ENCODE measurements at places on chromosomes 16 and 17.

GRCh38 chr16:81293909-81294802 lies 20.6 kb upstream of the GAN start:
- no peak for DNase-seq

DNA sequence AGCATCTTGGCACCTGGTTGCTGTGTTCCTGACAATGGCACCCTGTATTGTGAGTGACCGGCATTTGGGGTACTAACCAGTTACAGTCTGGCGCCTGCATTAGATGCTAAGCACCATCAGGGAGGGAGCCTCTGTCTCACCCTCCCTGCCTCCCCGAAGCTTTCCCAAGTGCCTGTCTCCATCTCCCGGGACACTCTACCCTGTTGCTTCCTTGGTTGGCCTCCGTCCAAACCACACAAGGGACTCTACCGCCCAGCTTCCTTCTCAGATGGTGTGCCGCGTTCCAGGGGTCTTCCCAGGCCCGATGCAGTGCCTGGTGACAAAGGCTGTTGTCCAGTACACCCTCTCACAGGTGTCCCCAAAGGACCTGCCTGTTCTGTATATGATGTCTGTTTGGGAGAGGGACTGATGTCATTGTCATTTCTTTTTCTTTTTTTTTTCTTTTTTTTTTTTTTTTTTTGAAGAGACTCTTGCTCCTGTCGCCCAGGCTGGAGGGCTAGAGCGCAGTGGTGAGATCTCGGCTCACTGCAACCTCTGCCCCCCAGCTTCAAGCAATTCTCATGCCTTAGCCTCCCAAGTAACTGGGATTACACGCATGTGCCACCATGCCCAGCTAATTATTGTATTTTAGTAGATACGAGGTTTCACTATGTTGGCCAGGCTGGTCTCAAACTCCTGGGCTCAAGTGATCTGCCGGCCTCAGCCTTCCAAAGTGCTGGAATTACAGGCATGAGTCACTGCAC lies 6.7 kb downstream of the SNN start:
- DNase-seq: no peak

DNA sequence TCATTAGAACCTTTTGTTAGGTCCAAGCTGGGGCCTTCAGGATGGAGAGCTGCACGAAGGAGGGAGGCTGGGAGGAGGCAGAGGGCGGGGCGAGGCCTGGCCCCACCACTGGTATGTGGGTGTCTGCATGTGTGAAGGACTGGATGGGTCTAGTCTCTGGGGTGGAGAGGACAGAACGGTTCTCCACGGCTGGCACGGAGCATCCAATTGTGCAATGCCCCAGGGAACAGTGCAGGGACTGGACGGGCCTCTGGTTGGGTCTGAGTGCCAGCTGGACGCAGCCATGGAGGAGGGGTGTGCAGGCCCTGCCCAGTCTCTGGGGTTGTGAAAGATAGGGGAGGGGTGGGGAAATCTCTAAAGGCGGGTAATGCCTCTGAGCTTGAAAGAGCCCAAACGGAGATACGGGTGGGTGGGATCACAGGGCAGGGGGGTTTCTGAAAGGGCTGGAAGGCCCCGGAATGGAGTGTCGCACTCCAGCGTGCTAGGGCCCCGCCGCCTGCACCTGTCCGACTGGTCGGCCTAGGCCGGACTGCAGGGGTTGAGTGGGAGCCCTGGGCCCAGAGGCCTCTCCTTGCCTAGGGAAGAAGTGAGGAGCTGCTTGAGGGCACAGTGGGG lies 1.6 kb downstream of the PPL start:
- no peak for DNase-seq

DNA sequence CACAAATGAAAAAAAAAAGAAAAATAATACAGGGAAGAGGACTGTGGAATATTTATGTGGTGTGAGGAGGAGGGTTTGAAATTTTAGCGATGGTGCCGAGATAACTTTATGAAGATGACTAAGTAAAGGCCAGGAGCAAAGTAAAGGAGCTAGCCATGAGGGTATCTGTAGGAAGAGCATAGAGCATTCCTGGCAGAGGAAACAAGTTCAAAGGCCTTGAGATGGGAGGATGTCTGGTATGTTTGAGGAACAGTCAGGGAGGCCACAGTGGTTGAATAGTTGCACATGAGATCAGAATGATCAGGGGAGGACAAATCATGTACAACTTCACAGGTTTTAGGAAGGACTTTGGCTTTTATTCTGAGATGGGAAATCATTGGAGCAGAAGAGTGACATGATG lies 4.2 kb downstream of the CYB5B start:
- DNase-seq: no peak

- DNase-seq: no peak
These were observed 13.2 kb downstream of the CD300LG start for GRCh38 chr17:43860077-43860725.

GRCh38 chr16:62137996-62138395 lies 101.8 kb upstream of the CDH8 start:
- no peak for DNase-seq

DNA sequence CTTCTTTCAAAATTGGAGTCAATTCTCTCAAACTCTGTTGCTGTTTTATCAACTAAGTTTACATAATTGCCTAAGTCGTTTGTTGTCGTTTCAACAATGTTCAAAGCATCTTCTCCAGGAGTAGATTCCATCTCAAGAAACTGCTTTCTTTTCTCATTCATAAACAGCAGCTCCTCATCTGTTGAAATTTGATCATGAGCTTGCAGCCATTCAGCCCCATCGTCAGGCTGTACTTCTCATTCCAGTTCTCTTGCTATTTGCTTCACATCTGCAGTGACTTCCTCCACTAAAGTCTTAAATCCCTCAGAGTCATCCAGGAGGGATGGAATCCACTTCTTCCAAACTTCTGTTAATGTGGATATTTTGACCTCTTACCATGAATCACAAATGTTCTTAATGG lies 230.6 kb downstream of the IRF8 start:
- no peak for DNase-seq

DNA sequence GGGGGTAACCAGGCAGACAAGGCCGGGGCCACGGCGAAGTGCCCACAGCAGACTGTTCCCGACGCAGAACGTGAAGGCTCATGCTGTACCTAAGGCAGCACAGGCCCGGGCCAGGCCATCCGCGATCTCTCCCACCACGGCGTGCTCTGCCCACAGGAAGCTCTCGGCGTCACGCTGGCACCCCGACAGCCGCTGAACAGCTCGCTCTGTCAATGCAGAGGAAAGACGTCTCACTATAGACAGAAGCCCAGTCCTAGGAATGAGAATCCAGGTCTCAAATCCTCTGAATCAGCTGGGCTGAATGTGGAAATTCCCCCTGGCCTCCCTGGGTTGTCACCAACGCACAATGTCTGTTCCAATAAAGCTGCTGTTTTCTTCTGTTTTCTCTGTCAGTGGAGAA lies 21.4 kb downstream of the SERPINF1 start:
- DNase-seq: no peak

DNA sequence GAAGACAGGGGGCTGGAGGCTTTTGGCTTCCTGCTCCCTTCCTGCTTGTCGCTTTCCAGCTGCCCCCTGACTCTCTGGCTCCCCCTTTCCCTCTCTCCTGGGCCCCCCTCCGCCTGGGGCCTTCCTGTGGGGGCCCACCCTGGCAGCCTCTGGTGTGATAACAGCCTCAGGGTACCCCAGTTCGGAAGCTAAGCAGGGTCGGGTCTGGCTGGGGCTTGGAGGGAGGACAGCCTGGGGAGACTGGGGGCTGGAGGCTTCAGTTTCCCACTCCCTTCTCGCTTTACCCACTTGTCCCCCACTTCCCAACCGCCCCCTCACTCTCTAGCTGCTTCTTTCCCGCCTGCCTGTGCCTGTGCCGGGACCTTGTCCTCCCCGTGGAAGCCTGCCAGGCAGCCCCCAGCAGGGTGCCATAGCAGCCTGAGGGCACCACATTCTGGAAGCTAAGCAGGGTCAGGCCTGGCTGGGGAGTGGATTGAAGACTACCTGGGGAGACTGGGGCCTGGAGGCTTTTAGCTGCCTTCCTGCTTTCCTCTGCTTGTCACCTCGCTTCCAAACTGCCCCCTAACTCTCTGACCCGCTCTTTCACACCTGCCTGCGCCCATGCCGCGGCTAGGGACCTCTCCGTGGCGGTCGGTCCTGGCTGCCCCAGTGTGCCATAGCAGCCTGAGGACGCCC lies 2275.5 kb downstream of the TP53TG3F start:
- DNase-seq: no peak
